ENCODE measurements at places on chromosomes 7 and 10.

DNA sequence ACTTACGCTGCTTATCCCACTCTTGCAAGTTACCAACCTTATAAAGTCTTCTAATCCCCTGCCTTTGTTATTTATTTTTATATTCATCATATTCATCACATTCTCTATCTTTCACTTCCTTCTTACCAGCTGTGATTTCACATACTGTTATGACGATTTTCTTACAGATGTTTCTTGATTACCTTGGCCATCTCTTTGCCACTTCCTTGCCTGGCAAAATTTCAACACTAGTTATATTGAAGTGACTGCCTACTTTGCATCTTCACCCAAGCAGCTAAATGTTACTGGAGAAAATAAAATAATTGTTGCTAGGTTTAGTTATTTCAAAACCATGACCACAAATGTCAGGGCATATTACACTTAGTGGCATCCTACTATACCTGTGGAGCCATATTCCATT lies 8.8 kb upstream of the STEAP4 start:
- no peak for DNase-seq

DNA sequence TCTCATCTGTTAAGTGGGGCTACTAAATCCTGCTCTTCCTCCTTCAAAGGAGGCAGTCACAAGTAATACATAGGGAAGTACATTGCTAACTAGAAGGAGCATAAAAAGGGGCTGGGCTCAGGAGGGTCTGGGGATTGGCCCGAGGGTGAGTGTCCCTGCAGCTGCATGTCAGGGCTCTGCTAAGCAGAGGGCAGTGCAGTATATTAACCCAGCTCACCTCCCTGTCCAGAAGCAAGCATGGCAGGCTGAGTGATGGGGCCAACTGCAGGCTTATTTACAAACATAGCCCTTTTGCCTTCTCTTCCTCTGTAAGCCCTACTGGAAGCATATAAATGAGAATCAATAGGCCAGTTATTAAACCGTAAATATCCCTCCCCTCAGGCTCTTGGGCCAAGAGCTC lies 143.2 kb upstream of the PCBD1 start:
- DNase-seq: no peak

GRCh38 chr10:48526846-48527505 lies 77.9 kb downstream of the ARHGAP22 start:
- no peak for DNase-seq

DNA sequence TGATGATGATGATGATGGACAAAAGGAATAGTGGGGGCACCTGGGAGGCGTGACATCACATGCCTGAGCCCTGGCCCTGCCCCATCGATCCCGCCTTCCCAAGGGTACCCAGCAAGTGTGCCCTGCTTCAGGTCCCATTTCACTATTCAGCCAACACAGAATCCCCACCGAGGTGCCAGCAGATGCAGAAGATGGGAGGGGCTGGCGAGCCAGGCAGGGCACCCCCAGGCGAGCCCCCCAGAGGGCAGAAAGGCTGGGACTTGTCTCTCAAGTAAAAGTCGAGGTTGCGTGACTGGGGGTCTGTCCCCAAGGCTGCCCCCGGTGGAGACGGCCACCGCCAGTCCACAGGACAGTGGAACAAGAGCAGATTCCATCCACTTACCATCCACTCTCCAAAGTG lies 57.5 kb downstream of the INSIG1 start:
- DNase-seq: no peak

GRCh38 chr7:111853201-111853990 lies 291.1 kb upstream of the IMMP2L start:
- no peak for DNase-seq

DNA sequence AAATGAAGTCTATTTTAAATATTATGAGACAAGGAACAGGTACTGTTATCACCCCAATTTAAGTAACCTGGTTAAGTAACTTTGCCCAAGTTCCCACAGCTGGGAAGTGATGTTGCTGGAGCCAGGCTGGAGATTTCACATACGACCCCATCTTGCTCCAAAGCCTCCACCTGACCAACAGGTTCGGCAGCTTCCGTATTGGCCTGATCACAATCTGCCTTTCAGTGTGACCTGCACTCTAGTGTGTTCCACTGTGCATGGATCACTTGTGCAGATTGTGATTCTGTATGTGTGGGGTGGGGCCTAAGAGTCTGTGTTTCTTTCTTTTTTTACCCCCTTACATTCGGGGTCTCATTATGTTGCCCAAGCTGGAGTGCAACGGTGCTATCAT lies 66.1 kb downstream of the PRTFDC1 start:
- DNase-seq: no peak

- no peak for DNase-seq
Measured at GRCh38 chr7:132934017-132934416, 147.9 kb downstream of the CHCHD3 start.

- DNase-seq: no peak
Measured at GRCh38 chr10:1412531-1413189, 324.7 kb downstream of the ADARB2 start.

DNA sequence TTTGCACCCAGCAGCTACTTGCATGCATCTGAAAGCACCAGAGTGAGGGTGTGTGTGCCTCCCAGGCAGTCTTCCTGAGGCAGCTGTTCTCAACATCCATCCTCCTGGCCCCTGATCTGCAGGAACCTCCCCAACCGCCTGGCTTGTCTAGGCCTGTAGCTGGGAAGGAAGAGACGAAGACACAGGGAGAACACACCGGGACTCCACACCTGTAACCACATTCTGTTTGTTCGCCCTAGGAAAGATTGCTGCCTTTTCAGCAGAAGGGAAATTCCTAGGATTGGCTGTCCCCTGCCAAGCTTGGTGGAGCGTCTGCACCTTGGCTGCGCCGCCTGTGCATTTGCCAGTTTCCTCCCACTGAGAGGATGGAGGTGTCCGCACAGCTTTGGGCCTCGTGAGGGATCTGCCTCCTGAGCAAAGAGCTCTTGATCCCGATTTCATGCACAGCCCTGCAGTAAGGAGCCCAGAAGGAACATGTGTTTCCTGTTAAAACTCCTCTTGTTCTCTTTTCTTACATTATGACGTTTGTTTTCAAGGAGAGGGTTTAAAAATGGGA lies 154.6 kb downstream of the TPST1 start:
- no peak for DNase-seq

DNA sequence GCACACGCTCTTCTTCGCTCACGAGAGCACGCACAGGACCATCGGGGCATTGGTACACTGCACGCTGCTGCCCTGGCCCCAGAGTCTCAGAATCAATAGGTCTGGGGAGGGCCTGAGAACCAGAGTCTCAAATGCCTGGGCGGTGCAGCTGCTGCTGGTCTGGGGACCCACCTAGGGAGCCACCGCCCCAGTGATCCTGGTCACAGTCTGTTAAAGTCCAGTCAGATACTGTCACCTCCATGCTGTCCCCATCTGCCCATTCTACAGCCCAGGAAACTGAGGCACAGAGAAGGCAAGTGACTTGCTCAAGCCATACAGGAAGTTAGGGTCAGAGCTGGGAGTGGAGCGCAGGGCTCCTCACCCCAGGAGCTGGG lies 38.0 kb downstream of the ZCCHC24 start:
- no peak for DNase-seq

DNA sequence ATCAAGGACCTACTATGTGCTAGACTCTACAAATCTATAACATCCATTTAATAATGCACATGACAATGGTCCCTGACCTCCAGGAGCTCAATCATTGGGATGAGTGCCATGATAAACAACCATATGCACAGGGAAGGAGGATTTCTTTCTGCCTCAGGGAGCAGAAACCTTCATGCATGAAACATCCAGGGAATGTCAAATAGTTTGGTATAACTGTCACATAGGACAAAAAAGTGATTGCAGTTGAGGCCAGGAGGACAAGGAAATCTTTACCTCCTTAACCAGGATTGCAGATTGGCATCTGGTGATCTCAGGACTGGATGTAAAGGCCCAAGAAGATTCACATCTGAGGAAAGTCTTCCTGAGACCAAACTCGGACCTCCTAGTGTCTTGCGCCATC lies 993.1 kb downstream of the KCNMA1 start:
- DNase-seq: no peak

DNA sequence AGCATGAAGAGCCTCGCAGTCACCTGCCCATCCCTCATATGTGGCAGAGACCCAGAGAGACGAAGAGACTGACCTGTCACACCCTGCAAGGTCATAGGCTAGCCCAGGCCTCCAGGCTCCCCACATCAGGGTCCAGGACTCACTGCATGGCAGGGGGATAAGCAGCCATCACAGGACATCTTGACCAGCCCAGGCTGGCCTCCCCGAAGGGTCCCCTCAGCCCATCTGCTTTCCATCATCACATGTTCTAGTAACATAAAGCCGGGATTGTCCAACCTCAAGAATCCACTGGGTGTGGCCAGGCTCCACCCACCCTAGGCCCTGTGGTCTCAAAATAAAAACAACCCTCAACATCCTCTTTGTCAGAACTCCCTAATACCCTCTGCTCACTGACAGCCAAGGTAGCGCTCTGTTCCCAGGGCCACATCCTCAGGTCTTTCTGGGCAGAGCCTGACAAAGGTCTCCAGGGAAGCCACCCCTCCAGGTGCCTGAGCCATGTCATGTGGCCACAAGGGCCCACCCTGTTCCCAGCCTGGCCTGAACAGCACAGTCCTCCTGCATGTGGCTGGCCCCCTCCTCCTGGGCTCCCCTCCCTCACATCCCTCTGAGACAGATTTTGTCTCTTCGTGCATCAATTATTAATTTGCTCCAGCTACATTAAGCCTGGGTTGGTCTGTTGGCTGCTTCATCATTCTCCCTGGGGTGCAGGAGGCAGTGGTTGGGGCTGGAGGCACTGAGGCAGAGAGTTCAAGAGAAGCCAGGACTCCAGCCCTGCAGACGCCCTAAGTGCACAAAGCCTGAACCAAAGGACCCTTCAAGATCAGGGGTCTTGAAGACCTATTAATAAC lies 131.8 kb upstream of the UNC5B start:
- no peak for DNase-seq

DNA sequence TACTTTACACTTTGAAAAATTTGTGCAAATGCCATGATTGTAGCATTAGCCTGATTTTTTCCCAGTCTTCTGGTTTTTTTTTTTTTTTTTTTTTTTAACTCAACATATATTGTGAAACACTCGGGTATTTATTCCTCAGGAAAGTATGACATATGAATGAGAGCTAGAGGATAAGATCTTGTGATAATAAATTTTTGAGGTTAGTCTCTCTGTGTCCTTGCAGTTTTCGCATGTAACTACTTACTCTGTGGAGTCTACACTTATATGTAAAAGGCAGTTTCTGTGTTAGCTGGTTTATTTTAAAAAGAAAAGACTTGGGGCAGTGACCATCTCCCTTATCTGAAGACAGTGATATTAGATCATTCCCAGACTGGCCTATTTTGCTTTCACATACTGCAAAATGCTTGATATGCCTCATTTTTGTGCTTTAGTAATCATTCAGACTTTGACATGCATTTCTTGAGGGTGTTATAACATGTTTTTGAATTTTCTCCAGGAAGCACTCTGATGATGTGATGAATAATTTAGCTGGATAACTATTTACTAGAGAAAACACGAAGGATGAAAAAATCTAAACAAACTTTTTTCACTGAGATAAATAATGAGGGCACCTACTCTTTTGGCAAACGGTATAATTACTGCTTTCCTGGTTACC lies 371.0 kb downstream of the NRG3 start:
- DNase-seq: no peak

GRCh38 chr10:76968483-76968882 lies 669.1 kb downstream of the KCNMA1 start:
- DNase-seq: no peak

GRCh38 chr10:77236029-77236428 lies 401.6 kb downstream of the KCNMA1 start:
- DNase-seq: no peak

GRCh38 chr7:2124604-2125345 lies 108.0 kb downstream of the MAD1L1 start:
- DNase-seq: no peak

- DNase-seq: no peak
Measured at GRCh38 chr7:105323366-105323765, 65.4 kb downstream of the SRPK2 start.

- no peak for DNase-seq
Measured at GRCh38 chr7:76296743-76297740, 5.4 kb upstream of the HSPB1 start.

DNA sequence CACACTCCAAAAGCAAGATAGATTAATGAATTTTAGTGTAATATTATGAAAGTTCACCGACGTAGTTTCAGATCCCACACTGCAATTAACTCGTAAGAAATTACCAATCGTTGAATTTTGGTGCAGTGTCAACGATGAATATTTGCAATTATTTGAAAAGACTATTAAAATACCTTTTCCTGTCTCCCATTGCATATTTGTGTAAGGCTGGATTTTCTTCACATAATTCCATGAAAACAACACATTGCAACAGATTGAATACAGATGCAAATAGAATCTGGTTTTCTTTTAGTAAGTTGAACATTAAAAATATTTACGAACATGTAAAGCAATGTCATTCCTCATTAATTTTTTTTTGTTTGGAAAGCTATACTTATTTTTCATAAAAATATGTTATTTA lies 50.9 kb downstream of the DNMBP start:
- DNase-seq: no peak

- no peak for DNase-seq
Measured at GRCh38 chr7:81583882-81584533, 185.8 kb downstream of the HGF start.

GRCh38 chr10:3203972-3204371 lies 31.4 kb upstream of the PITRM1 start:
- DNase-seq: no peak

- no peak for DNase-seq
Measured at GRCh38 chr7:71377469-71377868, 245.5 kb downstream of the GALNT17 start.

DNA sequence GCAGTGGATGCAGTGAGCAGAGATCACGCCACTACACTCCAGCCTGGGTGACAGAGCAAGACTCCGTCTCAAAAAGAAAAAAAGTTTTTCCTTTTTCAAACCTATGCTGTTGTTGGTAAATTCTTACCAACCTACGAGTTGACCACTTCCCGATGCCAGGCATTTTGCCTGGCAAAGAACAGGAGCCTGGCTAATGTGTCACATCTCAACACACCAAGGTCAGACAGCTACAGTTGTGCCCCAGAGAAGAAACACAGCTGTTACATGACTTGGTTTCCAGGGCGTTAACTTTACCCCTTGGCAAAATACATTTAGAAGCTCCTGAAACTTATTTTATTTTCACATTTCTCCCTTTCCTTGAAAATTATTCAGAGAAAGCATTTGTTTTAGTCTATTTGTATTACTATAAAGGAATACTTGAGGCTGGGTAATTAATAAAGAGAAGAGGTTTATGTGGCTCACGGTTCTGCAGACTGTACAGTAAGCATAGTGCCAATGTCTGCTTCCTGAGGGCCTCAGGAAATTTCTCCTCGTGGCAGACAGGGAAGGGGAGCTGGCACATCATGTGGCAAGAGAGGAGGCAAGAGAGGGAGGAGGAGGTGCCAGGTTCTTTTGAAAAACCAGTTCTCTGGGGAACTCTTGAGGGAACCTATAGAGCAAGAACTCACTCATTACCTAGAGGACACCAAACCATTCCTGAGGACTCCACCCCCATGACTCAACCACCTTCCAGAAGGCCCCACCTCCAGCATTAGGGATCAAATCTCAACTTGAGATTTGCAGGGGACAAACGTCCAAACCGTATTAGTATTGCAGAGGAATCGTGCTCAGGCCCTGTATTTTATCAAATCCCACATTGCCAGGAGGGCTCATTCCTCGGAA lies 83.3 kb downstream of the PAXIP1 start:
- no peak for DNase-seq

- DNase-seq: no peak
Measured at GRCh38 chr10:92124616-92125143, 166.2 kb downstream of the CPEB3 start.
